Activated naive CD8-positive, alpha-beta T cell treated with anti-CD3 and anti-CD28 coated beads, Interleukin-2, amount 10 ng/mL, durations not matched to agents 7 days and 5 days (primary cell): ENCODE measurements at places on chromosomes 5 and 9. TPM values are rescaled to one million over a fixed set of nuclear protein-coding genes. Genes with fewer than 3 reads are reported as not detected.

The FAM221B gene
- not detected for total RNA-seq

DNA sequence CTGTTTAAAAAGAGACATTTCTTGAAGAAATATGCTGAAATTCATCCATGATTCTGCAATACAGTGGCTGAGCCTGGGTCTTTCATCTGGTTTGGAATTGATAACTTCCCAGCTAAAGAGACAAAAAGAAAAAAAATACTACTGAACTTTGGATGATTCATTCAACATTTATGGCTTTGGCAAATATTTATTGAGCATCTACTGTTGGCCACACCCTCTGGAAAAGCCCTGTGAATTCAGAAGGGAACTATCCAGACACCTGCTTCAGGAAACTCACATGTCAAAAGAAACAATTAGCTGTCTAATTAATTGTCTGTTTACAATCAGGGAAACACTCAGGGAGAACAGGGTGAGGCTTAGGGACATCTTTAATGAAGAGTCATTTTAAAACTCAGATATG is 17.8 kb upstream of the ZNF622 start:
- H3K36me3 ChIP-seq, result peaks cover 12% of the 10 kb centered on the region
- DNase-seq, result no peak
- peaks cover 11% of the 10 kb centered on the region for H3K4me1 ChIP-seq
- no peaks in the 10 kb centered on the region for H3K27me3 ChIP-seq
- H3K27ac ChIP-seq, result no peak overlapping the region

The SLC36A2 gene
- total RNA-seq, result not detected

DNA sequence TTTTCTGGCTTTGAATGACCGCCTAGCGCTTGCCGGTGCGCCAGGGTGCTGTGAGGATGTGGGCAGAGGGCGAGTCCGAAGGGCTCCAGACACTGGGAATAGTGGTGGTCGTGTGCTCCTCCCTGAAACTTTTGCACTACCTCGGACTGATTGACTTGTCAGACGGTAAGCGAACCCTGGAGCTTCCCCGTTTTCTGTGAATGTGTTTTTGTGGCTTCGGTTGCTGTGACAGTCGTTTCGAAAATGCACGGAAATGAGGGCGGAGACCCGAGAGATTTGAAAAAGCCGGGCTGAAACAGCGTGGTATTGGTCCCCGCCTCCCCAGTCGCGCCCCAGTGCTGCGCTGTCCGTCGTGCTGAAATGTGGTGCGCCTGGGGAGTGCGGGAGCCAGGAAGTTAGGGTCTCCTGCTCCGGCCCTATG is 102.5 kb upstream of the GABRP start:
- no peaks in the 10 kb centered on the region for H3K36me3 ChIP-seq
- peaks cover 41% of the 10 kb centered on the region for H3K27me3 ChIP-seq
- H3K4me3 ChIP-seq, result peak overlapping the region; percentile 74
- H3K27ac ChIP-seq, result no peak overlapping the region

The CDO1 gene
- 0.36 TPM for total RNA-seq

The CTSL gene
- 18.3 TPM for total RNA-seq

- H3K4me1 ChIP-seq, result peaks cover 66% of the 10 kb centered on the region
- no peak for DNase-seq
- H3K4me3 ChIP-seq, result no peak overlapping the region
- H3K27ac ChIP-seq, result no peak overlapping the region
- no peaks in the 10 kb centered on the region for H3K27me3 ChIP-seq
- H3K36me3 ChIP-seq, result peaks cover 5% of the 10 kb centered on the region
Observed at GRCh38 chr9:70408393-70409040, 5.9 kb downstream of the KLF9 start.

GRCh38 chr5:137583129-137583528 is 84.0 kb upstream of the SPOCK1 start:
- peaks cover 9% of the 10 kb centered on the region for H3K27me3 ChIP-seq
- H3K36me3 ChIP-seq, result no peaks in the 10 kb centered on the region

The IFT74 gene
- 10.1 TPM for total RNA-seq

- no peak for DNase-seq
- H3K4me1 ChIP-seq, result no peaks in the 10 kb centered on the region
- peaks cover 4% of the 10 kb centered on the region for H3K27me3 ChIP-seq
- no peak overlapping the region for H3K27ac ChIP-seq
Observed at GRCh38 chr5:111930449-111930848, 173.5 kb upstream of the NREP start.

The PRR16 gene
- not detected for total RNA-seq

The CYLC2 gene
- not detected for total RNA-seq
